ENCODE measurements at places on chromosomes 6 and 20.
A peak's percentile ranks its signal among the peaks of the same experiment; 100 is the strongest.

- DNase-seq: no peak
Measured at GRCh38 chr6:56690519-56691285, 48.0 kb upstream of the DST start.

DNA sequence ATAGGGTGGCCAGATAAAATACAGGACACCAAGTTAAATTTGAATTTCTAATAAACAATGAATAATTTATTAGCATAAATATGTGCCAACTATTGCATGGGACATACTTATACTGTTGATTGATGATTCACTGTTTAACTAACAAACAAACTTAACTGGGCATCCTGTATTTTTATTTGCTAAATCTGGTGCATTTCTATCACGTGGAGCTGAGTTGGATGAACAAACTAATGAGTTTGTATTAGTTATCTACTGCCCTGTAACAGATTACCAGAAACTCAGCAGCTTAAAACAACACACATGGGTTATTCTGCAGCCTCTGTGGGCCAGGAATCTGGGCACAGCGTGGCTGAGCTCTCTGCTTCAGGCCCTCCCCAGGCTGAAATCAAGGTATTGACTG is 28.2 kb upstream of the PMEPA1 start:
- DNase-seq: no peak

GRCh38 chr6:162864911-162865310 is 137.1 kb downstream of the PACRG start:
- DNase-seq: no peak

DNA sequence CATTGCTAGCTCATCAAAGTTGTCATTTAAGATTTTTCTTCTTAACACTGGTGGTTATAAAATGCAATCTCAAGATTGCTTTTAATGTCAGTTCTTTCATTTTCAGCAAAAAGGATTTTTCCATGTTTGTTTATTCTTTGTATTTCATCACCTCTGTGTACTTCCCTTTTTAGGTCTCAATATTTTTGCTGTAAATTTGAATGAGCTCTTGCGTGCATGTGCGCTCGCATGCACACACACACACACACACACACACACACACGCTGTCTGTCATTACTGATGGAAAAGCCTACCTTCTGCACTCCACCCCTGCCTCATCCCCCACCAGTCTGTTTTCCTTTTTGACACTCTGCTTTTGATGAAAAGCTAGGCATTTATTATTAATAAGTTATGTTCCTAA is 85.3 kb upstream of the FYN start:
- peak; percentile 51 for DNase-seq

DNA sequence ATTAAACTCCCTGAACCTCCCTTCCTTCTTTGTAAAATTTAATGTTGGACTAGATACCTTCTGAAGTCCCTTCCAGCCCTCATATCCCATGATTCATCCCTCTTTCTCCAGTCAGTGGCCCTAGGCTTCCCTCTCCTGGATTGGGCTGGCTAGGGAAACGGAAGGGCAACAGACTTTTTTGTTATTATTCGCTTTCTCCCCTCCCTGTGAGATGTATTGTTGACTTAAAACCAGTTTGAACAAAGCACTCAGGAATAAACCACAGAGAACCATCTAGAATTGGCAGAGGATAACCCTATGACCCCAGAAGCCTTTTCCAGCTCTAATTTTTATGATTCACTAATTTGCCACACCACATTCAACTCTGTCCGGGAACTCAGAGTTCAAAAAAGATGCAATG is 239.7 kb upstream of the SUPT3H start:
- no peak for DNase-seq

DNA sequence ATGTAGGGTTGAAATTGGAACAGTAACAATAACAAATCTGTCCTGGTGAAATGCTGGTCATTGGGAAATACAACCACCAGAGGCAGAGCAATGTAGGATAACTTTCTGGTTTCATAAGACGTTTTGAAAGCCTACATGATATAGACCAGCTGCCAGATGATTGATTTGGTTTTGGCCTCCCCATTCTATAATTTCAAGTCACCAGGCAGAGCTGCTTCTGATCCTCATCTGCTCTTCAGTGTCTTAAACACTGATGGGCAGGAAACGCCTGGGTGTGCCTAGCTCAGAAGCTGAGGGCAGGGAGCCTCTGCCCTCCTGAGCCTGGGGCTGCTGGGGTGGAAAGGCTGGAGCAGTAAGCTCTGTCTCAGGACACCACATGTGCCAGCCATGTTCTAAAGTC is 24.5 kb downstream of the DHX35 start:
- DNase-seq: no peak

DNA sequence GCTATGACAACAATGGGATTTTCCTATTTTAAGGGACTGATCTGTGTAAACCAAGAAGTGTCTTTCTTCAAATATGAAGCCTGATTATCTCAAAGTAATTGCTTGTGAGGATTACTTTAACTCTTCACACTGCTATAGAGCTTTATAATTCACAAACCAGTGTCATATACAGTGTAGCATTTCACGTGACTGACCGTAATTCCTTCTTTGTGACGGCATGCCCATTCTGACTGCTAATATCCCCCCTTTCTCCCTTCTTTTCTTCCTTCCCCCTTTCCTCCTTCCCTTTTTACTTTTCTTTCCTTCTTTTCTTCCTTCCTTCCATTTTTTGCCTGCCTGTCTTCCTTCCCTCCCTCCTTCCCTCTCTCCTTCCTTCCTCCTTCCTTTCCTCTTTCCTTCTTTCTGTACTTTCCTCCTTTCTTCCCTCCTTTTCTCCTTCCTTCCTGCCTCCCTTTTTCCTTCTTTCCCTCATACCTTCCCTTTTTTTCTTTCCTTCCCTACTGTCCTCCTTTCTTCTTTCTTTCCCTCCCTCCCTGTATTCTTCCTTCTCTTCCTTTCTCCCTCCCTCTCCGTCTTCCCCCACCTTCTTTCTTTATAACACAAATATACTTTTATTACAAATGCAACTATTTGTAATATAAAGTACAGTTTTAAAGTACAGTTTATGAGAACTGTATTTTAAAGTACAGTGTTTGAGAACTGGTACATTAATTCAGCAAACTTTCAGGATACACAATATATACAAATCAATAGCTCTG is 75.0 kb upstream of the EXOC2 start:
- no peak for DNase-seq

- no peak for DNase-seq
Measured at GRCh38 chr6:167769408-167770190, 57.1 kb upstream of the AFDN start.

GRCh38 chr20:51134405-51134804 is 111.5 kb upstream of the KCNG1 start:
- peak; percentile 14 for DNase-seq

DNA sequence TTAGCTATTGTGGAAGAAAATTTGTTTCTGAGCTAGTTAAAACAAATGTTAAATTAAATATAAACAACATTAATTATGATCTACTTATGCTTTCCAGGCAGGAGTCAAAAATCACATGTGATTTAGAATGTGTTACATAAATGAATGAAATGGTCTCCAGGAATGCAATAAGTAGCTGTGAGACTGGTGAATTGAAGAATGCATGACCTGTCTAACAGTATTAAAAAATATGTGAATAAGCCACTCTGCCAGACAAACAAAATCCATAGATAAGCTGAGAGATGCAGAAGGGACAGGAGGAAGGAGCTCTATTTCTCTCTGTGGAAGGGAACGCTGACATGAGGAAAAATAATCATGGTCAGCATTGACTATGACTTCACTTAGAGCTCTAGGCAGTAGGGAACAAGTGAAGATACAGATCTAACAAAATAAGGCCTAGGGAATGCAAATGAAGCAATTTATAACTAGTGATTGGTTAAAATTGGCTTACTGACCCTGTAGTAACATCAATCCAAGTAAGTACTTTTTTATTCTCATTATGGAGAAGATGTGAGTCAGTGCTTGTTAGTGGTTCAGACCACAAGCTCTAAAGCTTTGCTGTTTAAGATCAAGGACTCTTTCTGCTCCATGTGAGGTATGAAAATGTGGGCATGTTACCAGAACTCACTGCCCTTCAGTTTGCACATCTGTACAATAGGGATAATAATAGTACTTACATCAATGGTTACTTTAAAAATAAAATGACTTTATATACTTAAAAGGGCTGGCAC is 432.6 kb downstream of the MMUT start:
- DNase-seq: no peak

GRCh38 chr6:37310966-37311365 is 42.8 kb upstream of the RNF8 start:
- DNase-seq: peak; percentile 19

DNA sequence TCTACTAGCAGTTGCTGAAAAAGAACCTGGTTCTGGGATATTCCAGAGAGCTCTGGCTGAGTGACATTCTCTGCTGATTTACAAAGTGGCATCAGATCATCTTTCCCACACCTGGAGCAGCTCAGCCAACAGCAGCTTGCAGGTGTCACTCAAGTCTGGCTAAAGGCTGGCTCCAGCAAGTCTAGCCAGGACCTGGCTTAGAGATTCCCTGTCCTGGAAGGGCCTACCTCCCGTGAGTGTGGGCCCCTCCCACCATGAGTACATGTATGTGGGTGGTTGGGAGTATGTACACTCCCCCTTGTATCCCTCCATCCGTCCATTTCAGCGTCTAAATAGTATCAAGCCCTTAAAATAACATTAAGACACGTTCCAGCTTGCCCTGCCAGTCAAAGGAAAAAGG is 539.3 kb upstream of the ID4 start:
- no peak for DNase-seq

DNA sequence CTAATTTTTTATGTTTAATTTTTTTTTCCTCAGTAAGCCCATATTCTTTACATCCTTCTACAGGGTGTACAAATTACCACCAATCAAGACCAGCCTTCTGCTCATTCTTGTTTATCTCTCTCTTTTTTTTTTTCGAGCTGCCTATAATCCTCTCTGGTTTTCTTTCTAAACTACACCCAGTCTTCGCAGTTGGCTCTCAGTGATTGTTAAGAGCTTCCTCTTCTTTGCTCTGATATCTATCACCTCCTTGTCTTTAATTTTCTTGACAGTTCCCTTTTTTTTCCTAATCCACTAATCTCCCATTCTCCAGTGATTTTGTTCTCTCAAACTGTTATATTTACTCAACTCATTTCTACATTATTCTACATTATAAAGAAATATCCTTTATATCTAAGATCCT is 38.5 kb upstream of the PTPRK start:
- DNase-seq: peak; percentile 88

- no peak for DNase-seq
Measured at GRCh38 chr6:37809197-37809543, 10.4 kb upstream of the ZFAND3 start.

DNA sequence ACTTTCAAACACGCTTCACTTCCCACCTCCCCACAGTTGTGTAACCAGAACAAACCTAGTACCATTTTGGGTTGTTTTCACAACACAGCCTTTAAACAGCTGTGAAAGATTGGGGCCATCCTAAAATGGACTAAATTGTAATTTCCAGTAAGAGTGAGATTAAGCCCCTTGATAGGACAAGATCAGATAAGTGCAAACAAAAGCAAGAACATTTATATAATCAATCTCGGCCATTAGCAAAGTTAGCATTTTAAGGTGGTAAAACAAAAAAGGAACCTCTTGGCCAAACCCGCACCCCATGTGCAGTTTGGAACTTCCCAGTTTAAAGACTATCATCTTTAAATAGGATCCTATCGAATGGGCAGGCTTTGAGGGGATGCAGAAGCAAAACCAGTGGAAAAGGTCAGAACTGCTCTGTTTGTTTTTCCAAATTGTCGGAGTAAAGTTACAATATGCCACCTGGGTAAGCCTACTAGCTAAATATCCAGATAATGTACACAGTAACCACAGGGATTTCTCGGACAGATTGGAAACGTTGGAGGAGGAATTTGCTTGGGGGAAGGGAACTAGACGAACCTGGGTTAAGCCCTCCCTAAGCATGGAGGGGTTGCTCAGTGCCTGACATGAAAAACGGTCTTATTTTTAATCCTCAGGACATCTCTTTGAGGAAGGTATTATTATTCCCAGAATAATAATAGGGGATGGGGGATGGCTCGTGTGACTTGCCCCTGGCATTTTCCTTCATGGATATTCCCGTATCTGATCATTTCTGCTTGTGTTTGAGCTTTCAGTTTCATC is 159.8 kb upstream of the SALL4 start:
- DNase-seq: no peak

- no peak for DNase-seq
Measured at GRCh38 chr6:2485116-2485515, 239.7 kb upstream of the GMDS start.
